ENCODE measurements at places on chromosomes 4 and X.

- no peak for DNase-seq
These were observed 29.8 kb downstream of the SAGE1 start for GRCh38 chrX:135923353-135923752.

- no peak for DNase-seq
These were observed 61.9 kb upstream of the NFKB1 start for GRCh38 chr4:102439236-102439614.

GRCh38 chr4:143531380-143531779, 17.9 kb downstream of the SMARCA5 start:
- DNase-seq: no peak

DNA sequence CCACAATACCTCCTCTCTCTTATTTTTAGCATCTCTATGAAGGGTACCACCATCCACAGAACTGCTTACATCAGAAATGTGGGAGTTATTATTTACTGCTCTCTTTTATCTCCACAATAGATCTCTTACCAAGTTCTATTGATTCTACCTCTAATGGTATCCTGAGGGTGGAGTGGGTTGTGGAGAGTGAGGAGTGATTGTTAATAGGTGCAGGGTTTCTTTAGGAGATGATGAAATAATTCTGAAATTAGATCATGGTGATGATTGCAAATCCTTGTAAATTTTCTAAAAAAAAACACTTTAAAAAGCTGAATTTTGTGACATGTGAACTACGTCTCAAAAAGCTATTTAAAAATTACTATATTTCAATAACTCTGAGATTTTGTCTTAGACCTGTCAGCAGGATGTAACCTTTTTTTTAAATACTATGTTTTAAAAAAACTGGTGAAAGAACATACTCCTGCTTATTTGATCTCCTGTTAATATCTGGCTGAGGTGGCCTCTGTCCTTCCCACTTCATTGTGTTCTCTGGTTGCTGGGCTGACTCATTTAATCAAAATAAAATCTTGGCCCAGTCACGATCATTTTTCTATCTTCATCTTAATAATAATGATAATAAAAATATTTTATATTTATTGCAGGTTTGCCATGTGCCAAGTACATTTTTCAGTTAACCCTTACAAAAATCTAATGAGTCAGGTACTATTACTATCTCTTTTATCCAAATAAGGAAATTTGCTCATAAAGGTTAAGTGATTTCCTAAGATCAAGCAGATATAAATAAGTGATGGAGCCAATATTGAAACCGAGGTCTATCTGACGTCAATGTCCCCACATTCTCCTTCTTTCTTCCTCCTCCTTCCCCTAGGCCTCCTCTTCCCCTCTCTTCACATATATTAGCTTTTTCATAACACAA, 73.5 kb downstream of the GLUD2 start:
- DNase-seq: no peak

DNA sequence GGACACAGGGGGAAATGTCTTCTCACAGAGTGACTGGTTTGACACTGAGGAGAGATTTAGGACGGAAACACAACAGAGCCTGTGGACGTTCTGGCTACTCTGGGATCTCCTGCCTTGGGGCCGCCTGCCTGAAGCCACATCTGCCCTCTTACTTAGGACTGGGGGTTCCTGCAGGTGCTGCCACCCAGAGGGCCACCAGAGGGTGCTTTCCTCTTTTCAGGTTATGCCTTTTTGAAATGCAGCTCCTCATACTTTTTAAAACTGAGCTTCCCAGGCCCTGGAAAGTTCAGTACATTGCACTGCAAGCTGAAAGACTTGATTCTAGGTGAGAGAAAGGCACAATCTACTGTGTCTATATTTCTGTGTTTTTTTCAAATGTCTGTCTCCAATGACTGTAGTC, 92.2 kb upstream of the PGRMC2 start:
- no peak for DNase-seq

- peak; percentile 41 for DNase-seq
These were observed 99.2 kb downstream of the PSAPL1 start for GRCh38 chr4:7335344-7336066.

GRCh38 chrX:49756692-49757091, 60.9 kb upstream of the PAGE1 start:
- no peak for DNase-seq

DNA sequence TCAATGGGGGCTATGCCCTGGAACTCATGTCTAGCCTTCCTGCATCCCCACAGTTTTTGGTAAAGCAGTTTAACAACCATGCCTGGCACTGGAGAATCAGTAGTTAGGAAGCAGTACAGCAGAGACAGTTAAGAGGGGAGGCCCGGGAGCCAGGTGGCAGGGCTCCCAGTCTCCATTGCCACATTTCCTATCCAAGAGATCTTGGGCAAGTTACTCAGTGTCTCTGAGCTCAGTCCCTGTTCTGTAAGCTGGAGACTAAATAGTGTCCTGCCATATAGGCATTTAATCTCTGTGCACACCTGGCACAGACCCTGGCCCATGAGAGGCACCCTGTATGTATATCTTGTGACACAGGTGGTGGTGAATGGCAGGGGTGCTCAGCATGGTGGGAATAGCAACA, 156.1 kb upstream of the EOLA2 start:
- DNase-seq: no peak

- DNase-seq: no peak
These were observed 76.7 kb upstream of the TAB3 start for GRCh38 chrX:30965767-30966166.

- no peak for DNase-seq
These were observed 80.6 kb downstream of the FBXW7 start for GRCh38 chr4:152455311-152455710.

DNA sequence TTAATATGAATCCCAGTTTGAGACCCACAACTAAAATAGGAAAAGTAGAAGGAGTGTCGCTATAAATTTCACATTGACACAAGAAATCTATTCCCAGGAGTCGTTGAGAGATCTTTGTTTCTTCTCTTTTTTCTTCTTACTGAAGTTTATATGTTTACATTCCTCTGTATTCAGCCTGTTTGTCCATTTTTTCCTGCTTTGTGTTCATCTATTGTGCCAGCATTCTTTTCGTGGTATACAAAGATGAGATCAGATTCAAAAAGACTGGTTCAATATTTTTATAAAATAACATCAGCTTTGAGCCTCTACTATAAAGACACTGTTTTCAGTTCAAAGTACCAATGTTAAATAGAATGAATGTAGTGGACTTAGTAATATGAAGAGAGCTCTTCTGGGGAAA, 95.4 kb upstream of the MYOZ2 start:
- DNase-seq: no peak

- no peak for DNase-seq
These were observed 25.1 kb downstream of the RAB9B start for GRCh38 chrX:103806862-103807474.

DNA sequence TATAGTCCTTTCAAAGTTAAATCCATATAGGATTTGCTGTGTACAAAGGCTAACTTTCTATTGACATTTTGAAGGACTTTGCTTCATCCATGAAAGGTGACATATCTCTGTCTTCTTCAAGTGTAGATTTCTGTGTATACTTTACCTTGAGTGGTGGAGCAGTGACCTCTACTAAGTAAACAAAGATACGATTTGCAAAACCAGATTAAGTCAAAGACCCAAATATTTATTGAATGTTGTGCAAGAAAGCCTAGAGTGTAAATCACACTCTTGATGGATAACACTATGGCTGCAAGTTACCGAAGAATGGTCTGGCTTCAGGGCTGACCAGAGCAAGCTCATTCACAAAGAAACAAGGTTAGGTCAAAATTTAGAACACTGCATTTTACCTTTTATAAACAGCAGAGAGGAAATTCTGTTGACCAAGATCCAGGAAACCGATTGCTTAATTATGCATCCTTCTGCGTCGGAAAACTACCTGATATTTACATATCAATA, 5.4 kb upstream of the FGG start:
- DNase-seq: no peak

DNA sequence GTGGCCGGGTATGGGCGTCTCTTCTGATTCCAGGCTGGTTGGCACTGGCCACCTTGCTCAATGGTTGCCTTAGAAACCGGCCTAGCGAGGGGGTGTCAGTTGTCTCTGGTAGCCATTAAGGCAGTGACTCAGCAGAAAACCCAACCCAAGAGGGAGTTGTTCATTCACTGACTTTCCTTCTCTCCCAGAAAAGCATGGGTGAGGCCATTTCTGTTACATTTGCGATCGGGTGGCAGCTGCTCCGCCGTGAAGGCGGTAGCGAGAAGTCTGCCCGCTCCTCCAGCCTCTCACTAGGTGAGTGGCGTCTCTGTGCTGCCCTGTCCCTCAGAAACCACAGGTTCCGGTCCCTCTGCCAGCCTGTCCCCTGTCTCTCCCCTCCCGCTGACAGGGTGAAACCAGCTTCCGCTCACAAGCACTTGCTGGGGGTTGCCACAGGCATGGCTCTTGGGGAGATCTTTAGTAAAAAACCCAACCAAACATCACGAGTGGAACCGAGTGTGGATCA, 17.4 kb downstream of the IRAK1 start:
- DNase-seq: no peak

GRCh38 chr4:76951672-76952010, 2.1 kb downstream of the SEPTIN11 start:
- DNase-seq: no peak

DNA sequence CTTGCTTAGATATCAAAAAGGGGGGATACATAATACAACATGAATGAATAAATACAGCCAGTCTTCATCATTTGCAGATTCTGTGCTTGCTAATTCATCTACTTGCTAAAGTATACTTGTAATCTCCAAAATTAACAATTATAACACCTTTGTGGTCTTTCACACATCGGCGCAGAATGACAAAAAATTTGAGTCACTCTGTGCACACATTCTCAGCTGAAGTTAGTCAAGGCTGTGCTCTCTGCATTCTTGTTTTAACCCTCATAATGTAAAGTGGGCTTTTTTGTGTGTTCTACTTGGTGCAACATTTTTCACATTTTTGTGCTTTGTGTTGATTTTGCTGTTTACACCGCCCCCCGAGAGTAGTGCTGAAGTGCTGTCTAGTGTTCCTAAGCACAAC, 65.8 kb upstream of the GPRIN3 start:
- no peak for DNase-seq

DNA sequence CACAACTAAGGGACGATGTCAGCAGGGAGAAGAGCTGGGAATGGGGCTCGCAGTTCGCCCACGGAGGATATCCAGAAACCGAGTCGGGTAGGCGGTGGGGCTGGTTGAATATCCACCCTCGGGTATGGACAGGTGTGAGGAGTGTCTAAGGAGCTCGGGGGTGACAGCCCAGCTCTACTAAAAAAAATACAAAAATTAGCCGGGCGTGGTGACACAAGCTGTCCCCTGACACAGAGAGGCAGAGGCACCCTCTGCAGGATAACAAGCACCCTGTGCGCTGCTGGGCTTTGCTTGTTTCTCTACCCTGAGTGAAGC, 12.2 kb upstream of the ASMTL start:
- DNase-seq: no peak

DNA sequence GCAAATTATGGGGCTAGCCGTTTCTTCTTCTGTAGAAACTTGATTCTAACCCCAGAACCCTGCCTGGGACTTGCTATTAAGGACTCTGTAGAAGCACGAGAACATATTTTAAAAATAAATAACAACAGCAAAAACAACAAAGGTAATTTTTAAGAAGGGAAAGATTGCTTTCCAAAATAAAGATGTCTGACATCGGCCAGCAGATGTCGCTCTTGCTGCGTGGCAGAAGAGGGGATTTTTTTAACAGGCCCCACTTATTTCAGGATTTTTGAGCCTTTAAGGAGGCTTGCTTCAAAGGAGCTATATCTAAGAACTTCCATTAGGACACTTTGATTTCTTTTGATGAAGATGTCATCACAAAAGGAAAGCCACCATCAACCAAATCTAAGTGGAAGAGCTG, 62.8 kb upstream of the EGFL6 start:
- DNase-seq: no peak

- DNase-seq: no peak
These were observed 75.2 kb downstream of the PSAPL1 start for GRCh38 chr4:7359400-7360062.

DNA sequence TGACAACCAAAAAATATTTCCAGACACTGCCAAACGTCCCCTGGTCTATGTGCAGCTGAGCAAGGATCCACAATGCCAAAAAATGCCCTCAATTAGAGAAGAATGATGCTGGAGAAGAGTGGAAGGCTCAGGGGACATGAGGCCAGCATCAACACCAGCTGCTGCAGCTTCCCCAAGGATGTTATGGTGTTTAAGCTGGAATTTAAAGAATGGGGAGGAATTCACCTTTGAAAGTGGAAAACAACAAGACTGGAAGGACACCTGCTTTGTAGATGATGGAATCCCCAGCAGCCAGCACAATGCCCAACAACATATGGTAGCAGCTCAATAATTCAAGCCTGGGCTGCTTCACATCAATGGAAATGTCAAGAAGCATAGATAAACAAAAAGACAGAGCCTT, 20.3 kb upstream of the SMPX start:
- DNase-seq: no peak

- DNase-seq: no peak
These were observed 512.9 kb downstream of the FAT4 start for GRCh38 chr4:125827696-125828052.

- DNase-seq: no peak
These were observed 384.0 kb downstream of the TMA16 start for GRCh38 chr4:163878336-163879121.

- DNase-seq: no peak
These were observed 108.0 kb downstream of the ANAPC4 start for GRCh38 chr4:25485104-25485503.

DNA sequence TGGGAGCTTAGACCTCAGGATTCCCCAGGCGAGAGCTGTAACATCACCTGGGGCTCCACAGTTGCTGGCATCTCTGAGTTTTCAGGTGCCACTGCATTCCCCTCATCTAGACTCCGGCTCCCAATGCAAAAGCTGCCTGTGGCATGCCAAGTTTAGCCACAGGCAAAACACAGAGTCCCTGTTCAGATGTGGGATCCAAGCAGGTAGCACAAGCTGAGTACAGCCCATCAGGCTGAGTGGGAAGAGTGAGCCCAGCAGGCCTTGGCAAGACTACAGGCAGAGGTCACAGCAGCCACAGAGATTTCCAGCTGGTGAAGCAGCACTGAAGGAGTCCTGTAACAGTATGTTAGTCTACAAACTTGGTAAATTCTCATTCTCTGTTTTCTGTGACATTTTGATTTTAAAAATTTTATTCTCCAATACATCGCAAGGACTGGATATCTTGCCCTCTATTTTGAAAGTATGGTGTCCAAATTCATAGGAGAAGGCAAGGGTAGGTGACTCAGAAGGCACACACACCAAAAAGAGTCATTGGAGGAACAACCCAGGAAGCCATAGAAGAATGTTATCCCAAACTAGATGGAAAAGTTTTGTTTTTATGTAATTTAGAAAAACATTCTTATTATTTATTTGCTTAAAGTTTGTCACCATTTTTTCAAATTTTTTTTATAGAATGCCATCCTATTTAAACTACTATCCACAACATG, 13.6 kb upstream of the CXCL2 start:
- DNase-seq: no peak

- DNase-seq: no peak
These were observed 20.0 kb downstream of the EMCN start for GRCh38 chr4:100497791-100498190.
